ENCODE measurements at places on chromosomes 3 and 15.

GRCh38 chr15:78104566-78105475 lies 12.5 kb downstream of the SH2D7 start:
- no peak for DNase-seq

- no peak for DNase-seq
These were observed 20.4 kb downstream of the H1-8 start for GRCh38 chr3:129563332-129563731.

- DNase-seq = no peak
These were observed 238.8 kb upstream of the WNT5A start for GRCh38 chr3:55725681-55726500.

GRCh38 chr3:10352146-10352911 lies 31.4 kb upstream of the SEC13 start:
- DNase-seq = no peak

DNA sequence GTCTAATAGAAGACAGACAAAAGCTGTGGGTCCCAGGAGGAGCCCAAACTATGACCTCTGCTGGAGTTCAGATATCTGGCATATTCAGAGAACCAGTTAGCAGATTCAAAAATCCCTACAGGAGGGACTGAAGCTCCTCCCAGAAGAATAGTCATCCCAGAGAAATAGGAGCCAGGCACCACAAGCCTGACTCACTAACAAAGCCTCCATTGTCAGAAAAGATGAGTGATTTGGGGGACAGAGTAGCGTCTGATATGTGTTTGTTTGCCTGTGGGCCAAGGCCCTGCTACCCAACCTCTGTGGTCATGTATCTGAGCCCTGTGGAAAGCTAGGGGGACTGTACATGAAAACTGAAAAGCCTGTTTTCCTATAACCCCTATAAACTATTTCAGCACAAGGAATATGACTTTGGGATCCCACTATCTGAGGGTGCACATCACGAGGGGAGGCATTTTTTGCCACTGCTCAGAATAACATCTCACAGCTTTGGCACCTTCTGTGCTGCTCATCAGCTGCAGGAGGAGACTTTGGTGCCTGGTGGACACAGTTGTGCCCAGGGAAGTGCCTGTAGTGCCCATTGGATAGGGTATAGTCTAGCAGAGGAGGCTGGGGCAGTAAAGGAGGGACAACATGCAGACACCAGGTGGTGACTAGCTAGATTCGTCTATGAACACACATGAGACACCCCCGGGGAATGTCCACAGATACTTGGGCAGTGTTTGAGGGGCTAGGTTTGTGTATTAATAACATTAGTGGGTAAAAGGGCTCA lies 9.7 kb upstream of the LARP6 start:
- no peak for DNase-seq

DNA sequence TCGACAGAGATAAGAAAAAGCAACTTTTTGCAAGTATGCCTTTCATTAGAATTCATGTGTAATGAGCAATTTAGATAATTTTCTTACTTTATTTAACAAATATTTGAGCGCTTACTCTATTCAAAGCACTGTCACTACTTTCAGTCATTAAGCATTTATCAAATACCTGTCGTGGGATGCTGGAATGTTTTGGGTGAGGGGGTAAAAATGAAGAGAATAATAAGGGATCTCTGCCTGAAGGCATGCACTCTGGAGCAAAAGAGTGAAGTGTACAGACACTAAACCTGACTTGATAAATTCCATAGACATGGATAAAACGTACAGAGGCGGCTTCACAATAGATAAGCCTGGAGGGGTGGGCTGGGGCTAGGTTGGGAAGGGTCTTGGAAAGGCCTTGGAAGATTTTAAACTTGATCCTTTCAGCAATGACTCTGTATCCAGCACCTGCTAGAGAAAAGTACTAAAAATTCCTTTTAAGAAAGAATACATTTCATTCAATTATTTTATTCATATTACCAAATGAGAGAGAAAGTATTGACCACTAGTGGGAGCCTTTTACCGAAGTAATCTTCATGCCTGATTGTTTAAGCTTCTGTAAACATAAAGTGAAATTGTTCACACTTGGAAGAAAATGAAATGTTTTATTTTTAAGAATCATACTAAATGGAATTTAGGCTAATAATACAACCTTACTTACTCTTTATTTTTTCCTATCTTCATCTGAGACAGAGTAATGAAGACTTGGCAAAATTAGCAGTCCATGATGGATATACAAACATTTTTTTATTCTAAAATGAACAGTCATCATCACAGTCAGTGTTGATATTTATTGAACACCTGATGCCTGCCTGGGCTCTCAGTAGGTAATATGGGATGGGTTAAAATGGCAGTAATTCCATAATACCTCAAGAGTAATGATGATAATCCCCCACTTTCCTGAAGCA lies 113.2 kb downstream of the PPP2R3A start:
- peak; percentile 46 for DNase-seq
